ENCODE measurements at places on chromosomes 2 and 18. TPM values are rescaled to one million over a fixed set of nuclear protein-coding genes. Genes with fewer than 3 reads are reported as not detected.

ITGA4 gene
- total RNA-seq, result 112 TPM

CCL20 gene
- not detected for total RNA-seq

MBP gene
- total RNA-seq, result 25.2 TPM

DLGAP1 gene
- total RNA-seq, result 1.5 TPM

HOXD12 gene
- 0.76 TPM for total RNA-seq

EFHD1 gene
- total RNA-seq, result 102 TPM

SPP2 gene
- total RNA-seq, result not detected

C2orf72 gene
- total RNA-seq, result not detected

TMEM247 gene
- not detected for total RNA-seq

CEP192 gene
- total RNA-seq, result 56.9 TPM

SFT2D3 gene
- 27.2 TPM for total RNA-seq

WDR43 gene
- total RNA-seq, result 69.4 TPM

SLC25A52 gene
- total RNA-seq, result not detected

ALK gene
- 4.1 TPM for total RNA-seq

ALKAL2 gene
- 33.1 TPM for total RNA-seq

MLPH gene
- 1.2 TPM for total RNA-seq

NOSTRIN gene
- total RNA-seq, result 114 TPM

SLC16A14 gene
- total RNA-seq, result 28.6 TPM

KANSL3 gene
- total RNA-seq, result 73.0 TPM

FAM237A gene
- not detected for total RNA-seq

RFTN2 gene
- 2.0 TPM for total RNA-seq

UGT1A5 gene
- total RNA-seq, result not detected

BUB1 gene
- total RNA-seq, result 29.0 TPM

CAPN14 gene
- under 0.01 TPM for total RNA-seq

AQP12A gene
- not detected for total RNA-seq

PRKAG3 gene
- not detected for total RNA-seq

KLHL41 gene
- total RNA-seq, result 0.77 TPM

PCARE gene
- not detected for total RNA-seq
